ENCODE measurements at places on chromosomes 4 and X.

DNA sequence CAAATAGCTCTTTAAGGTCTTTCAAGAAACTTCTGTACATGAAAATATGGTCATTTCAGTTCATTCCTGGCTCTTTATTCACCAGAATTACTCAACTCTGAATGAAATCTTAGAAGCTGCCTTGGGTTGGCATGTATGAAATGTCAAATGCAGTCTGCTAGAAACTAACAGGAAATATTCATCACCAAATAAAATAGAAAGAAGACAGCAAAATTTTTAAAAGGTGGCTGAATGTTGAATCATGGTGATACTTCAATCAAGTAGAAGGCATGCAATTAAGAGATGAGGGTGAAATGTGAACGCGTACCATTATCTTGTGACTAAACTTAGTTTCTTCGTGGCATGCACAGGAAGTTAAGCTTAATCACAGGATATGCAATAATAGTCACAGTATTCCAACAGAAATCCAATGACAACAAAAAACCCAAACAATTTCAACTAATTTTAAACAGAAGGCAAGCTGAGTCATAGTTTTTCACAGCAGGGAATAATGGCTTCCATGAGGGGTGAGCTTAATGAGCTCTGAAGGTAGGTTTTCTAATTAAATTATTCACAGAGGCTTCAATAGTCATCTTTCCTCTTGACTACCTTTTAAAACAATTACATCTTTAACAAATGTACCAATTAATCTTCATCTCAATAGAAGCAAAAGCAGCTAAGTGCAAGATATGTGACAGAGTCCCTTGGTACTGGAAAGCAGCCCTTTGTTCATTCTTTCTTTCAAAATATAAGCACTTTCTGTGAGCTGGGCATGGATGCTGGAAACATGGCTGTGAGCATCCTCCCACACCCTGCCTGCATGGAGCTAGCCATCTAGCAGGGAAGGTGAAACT lies 44.5 kb downstream of the SCFD2 start:
- no peak for DNase-seq

DNA sequence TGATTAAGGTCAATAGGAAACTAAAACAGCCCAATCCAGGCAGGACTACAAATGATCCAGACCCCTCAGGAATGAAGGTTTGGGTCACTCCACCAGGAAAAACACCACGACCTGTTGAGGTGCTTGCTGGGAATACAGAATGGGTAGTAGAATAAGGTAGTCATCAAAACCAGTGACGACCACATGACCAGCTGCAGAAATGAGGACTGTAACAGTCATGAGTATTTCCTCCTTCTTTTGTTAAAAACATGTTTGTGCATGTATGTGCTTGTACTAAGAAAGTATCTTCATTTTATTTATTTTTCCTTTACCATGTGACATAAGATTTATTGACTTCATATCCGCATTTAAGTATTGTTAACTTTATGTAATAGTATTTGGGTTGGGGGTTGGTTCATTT lies 603.5 kb upstream of the NR3C2 start:
- no peak for DNase-seq

DNA sequence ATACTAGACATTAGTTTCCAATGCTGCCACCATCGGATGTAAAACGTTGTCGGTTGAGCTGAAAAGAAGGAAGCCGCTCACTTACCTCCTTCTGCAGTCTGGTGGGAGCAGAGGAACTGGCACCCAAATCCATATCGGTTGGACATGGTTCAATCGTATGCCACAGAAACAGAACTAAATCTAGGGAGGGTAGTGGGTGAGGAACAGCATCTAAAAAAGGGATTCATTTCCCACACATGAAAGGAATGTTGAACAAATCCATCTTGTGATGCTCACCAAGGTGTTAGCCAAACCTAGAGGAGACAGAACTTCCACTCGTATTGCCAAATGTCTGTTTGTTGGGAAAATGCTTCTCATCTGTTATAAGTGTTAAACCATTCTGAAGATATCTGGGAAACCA lies 532.7 kb downstream of the NLGN4X start:
- no peak for DNase-seq

DNA sequence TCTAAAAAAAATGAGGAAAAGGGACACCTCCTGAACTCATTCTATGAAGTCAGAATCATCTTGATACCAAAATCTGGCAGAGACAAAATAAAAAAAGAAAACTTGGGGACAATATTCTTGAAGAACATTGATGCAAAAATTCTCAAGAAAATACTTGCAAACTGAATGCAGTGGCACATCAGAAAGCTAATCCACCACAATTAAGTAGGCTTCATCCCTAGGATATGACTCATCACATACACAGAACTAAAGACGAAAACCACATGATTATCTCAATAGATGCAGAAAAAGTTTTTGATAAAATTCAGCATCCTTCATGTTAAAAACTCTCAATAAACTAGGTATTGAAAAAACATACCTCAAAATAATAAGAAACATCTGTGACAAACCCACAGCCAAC lies 98.3 kb downstream of the FAM47B start:
- no peak for DNase-seq

- no peak for DNase-seq
These were observed 23.3 kb upstream of the TMEM255A start for GRCh38 chrX:120334603-120335002.

DNA sequence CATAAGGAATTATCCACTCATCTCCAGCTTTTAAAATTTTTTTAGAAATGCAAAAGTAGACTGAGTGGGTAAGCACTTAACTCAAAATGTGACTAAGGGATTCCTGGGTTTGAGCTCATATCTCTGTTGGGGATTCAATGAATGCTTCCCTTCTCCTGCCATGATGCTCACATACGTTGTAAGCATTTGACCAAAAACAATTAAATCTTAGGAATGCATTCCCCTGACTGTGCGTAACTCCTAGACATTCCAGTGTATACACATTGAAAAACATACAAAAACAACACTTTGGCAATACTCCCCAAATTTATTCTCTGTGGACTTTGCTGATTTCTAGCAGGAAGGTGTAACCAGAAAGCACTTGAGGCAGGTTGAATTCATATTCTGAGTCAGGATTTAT lies 29.8 kb downstream of the SPANXA2 start:
- no peak for DNase-seq

GRCh38 chr4:99983289-99983943 lies 33.3 kb upstream of the H2AZ1 start:
- no peak for DNase-seq

DNA sequence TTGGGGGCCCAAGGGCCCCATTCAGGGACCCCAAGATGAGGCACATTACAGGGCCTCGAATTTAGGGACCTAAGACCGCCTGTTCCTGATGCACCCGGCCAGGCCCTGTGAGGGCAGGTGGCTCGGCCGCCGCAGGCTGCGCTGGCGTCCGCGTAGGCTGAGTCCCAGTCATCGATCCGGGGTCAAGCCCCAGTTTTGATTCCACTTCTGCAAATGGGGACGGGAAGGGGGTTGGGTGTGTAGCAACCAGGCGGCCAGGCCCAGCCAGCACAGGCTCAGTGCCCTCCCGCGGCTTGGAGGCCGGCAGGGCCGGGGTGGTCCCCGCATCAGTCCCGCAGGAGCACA lies 327 bp downstream of the PNPLA4 start:
- no peak for DNase-seq

GRCh38 chrX:111778591-111778990 lies 97.4 kb upstream of the TRPC5OS start:
- DNase-seq, result no peak

GRCh38 chr4:7304436-7304835 lies 112.1 kb downstream of the SORCS2 start:
- no peak for DNase-seq

DNA sequence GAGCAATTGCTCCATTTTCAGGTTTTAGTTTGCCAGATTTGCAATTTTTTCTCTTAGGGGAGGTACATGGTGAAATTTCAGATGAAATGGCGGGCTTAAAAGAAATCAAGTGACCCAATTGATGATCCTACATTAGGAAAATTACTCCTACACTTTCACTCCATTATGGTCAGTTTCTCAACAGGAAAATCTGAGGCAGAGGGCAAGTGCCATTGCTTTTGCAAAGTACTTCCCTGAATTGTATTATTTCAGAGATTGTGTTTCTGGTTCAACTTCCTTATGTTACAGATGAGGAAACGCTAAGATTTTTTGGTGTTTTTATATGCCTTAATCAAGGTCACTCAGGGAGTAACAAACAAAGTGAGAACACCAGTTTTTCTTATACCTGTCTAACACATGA lies 302.2 kb downstream of the ARAP2 start:
- DNase-seq, result no peak

GRCh38 chr4:169912996-169913395 lies 113.2 kb downstream of the MFAP3L start:
- no peak for DNase-seq

DNA sequence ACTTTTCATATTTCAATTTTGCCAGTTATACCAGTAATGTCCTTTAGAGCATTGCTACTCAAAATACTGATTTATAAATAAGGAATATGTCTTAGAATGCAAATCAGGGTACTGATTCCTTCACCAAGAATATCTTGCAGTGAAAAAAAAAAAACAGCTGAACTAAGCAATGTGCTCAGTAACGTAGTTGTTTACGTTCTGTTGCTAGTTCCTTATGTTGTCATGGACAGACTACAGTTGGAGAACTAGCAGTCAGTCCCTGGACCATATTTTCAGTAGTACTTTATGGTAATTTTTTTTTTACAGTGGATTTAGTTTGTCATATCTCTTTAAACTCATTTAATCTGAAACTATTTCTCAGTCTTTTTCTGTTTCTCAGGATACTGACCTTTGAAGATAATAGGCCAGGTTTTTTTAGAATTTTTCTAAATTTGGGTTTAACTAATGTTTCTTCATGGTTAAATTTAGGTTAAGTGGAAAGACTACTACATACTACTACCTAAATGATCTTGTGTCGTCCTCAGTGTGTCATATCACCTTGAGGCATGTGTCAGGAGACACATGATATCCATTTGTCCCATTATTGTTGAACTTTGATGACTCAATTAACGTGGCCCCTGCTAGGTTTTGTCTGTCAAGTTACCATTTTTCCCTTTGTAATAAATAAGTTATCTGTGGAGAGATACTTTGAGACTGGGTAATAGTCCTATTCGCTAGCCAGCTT lies 21.0 kb downstream of the SMARCAD1 start:
- DNase-seq, result no peak

- DNase-seq, result no peak
These were observed 95.7 kb downstream of the FRAS1 start for GRCh38 chr4:78152795-78153194.

DNA sequence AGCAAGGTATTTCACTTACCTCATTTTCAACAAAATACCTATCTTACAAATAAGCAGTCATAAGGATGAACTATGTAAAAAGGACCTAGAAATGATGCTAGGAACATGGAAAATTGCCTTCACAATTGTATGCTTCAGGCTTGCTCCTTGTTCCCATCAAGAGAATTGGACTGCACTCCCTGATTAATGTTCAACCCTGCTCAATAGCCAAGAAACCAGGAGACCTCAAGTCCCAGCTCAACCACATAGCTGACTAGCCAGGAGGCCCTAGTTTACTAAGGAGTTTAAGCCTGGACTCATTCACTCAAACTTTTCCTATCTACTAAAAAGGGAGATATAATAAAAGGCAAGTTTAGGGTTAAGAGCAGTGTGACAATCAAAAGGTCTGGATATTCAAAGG lies 146.6 kb upstream of the DGKK start:
- no peak for DNase-seq

GRCh38 chr4:55397126-55397436 lies 1.3 kb downstream of the TMEM165 start:
- no peak for DNase-seq

DNA sequence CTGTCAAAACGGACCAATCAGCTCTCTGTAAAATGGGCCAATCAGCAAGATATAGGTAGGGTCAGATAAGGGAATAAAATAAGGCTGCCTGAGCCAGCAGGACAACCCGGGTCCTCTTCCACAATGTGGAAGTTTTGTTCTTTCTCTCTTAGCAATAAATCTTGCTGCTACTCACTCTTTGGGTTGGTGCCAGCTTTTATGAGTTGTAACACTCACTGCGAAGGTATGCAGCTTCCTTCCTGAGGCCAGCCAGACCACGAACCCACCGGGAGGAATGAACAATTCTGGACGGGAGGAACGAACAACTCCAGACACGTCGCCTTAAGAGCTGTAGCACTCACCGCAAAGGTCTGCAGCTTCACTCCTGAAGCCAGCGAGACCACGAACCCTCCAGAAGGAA lies 287.8 kb downstream of the RAPGEF2 start:
- DNase-seq, result no peak

DNA sequence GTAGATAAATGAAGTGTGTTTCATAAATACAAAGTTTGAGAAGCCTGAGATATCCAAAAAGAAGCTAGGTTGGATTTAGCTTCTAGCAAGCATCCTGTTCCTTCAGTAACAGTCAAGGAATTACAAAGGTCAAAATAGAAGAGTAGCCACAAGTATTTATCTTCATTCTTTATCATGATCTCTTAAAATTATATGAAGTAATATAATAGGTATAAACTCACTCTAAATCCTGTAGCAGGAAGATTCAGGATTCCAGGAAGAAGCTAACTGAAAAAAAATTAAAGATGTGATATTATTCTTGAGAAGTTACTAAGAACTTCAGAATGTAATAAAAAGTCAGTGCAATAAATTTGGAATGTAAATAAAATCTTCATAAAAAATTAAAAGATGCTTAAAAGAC lies 31.1 kb upstream of the RXFP1 start:
- DNase-seq, result no peak

DNA sequence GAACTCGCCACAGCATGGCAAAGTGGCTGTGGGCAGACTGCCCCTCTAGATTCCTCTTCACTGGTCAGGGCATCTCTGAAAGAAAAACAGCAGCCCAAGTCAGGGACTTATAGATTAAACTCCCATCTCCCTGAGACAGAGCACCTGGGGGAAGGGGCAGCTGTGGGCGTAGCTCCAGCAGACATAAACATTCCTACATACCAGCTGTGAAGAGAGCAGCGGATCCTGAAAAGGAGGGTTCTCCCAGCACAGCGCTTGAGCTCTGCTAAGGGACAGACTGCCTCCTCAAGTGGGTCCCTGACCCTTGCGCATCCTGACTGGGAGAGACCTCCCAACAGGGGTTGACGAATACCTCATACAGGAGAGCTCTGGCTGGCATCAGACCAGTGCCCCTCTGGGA lies 18.8 kb upstream of the ZMAT1 start:
- DNase-seq, result no peak

DNA sequence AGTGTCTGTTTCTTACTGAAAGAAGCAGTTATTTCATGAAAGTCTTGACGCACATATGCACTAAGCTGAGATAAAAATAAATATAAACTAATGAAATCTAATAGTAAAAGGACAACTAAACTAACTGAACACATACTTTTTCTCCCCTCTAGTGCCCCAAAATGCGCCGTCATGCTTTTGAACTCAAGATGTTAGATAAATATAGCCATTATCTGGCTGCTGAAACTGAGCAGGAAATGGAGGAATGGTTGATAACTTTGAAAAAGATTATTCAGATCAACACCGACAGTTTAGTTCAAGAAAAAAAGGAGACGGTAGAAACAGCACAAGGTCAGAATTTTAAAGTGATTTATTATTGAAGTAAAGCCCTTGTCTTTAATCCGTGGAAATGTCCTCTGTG lies 70.2 kb downstream of the DOCK11 start:
- DNase-seq, result no peak

- DNase-seq, result no peak
These were observed 120.6 kb upstream of the NUDT6 start for GRCh38 chr4:123043013-123043412.

Measured in stimulated activated CD8-positive, alpha-beta memory T cell treated with anti-CD3 and anti-CD28 coated beads, Interleukin-7, amount 100 ng/mL, for 48 hours (primary cell).